Stimulated activated CD8-positive, alpha-beta memory T cell treated with anti-CD3 and anti-CD28 coated beads, Interleukin-7, amount 100 ng/mL, for 1 hour (primary cell): ENCODE measurements at places on chromosomes 12 and 14.
A peak's percentile ranks its signal among the peaks of the same experiment; 100 is the strongest.

DNA sequence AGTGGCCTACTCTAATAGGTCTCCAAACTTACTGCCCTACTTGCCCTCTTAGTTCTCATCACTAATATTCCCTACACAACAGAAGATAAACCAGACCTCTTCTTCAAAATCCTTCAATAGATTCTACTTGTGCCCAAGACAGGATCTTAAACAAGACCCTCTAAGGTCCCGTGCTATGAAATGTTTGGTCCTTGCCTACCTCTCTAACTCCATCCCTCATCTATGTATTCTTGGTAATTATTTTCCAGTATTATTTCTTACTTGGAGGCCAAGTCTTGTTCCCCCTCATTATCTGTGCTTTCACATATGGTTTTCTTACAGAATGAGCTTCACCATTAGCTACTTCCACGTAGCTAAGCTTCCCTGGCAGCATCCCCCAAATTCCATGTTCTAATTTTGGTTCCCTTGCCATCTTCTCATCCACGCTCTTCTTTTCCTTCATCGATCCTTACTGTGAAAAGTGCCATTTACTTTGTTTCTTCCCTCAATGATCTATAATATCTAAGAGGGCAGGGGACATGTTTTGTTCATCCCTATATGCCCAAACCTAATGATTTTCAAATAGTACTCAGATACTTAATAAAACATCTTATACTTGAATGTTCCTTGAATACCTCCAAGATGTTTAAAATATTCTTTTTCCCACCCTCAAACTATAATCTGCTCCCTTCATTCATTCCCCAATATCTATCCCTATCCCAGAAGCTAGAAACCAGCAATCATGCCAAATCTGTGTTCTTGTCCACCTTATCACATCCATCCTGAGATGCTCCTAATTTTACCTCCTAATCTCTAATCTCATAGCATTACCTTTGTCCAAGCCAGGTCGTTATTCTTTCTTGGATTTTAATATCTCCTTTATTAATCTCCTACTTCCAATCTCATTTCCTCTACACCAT, 10.1 kb downstream of the HNRNPC start:
- no peak for DNase-seq

- no peak for DNase-seq
These were observed 44.1 kb downstream of the ETV6 start for GRCh38 chr12:11693601-11694000.

DNA sequence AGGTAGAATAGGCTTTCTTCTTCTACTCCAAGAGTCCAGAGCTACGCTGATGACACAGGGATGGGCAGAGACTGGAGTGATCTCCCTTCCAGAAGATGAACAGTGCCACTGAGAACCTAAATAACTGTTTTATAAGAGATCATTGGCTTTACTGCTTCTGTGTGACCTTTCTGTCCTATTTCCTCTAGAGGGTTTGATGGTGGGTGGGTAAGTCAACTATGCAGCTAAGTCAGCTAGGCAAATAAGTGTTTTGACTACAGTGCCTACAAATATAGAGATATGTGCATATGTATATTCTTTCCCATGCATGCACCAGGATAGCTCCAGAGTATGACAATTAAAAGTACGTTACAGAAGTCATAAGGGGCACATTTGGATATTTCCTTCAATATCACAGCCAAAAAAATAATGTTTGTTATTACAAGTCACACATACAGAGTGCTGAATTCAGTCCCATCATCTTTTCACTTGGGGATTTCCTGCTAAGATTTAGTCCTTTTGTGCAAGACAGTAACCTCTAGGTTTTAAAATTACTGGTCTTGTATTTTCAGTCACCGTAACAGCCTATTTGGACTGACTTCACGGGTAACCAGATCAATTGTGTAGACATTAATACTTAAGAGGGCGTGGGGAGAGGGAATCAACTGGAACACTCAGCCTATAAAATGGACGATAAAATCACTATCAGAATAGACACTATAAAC, 412.6 kb upstream of the SOX5 start:
- no peak for DNase-seq

DNA sequence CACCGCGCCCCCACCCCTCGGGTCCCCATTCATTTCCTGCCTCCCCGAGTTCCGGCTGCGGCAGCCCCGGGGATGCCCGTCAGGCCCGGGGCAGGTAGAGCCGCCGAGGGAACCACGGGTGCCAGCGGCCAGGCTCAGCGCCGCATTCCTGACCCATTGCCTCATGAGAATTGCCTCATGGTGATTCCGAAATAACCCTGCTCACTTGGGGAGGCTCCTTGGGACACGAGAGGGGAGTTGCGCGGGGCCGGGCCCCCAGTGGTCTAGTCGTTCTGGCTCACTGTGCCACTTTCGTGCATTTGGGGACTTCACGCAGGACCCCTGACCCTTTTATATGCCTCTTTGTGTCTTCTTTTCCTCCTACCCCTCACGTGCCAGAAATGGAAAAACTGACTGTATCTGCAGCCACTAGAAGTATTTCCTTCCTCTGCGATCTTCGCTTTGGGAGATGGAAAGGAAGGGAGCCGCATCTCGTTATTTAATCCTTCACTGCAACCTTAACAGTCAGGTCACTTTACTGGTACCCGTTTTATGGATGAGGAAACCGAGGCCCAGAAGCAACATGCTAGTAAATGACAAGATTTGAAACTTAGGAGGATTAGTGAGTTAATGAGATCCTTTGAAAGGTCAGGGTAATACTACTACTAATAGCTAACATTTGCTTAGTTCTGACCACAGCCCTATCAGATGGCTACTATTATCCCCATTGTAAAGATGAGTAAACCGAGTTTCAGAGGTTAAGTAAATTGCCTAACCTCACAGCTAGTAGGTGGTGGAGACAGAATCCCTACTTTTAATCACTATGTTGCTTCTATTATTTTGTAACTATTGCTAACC, 768 bp downstream of the PTPN11 start:
- DNase-seq, result peak; percentile 2

- no peak for DNase-seq
These were observed 932.6 kb upstream of the TMEM132C start for GRCh38 chr12:127334365-127334764.

GRCh38 chr12:53252349-53252916, 15.7 kb upstream of the ESPL1 start:
- DNase-seq, result no peak

DNA sequence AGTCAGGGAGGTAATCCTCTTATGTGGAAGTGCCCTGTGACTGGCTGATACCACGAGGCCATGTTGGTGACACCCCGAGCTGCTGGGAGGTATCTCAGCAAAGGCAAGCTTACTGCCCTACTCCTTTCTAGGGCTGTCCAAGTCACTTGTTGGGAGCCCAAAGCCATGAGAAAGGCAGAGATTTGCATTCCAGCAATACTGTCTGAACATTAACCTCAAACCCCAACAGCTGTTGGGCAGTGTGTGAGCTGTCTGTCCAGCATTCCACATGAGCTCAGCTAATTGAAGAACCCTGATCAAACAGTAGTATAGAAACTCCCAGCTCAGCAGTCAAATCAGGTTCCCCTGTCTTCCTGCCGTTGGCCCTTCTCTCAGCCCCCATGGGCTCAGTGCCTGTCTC, 9.2 kb downstream of the ABHD4 start:
- DNase-seq, result no peak

DNA sequence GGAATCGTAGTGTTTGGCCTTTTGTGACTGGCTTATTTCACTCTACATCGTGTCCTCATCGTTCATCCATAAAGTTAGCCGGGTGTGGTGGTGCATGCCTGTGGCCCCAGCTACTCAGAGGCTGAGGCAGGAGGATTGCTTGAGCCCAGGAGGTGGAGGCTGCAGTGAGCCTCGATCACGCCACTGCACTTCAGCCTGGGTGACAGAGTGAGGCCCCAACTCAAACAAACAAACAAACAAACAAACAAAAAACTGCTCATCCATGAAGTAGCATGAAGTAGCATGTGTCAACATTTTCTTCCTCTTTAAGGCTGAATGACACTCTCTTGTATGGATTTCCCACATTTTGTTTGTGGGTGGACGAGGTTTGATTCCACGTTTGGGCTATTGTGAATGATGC, 44.0 kb upstream of the MEG3 start:
- DNase-seq, result no peak

GRCh38 chr12:94863321-94864035, 140.0 kb downstream of the NDUFA12 start:
- DNase-seq, result no peak

DNA sequence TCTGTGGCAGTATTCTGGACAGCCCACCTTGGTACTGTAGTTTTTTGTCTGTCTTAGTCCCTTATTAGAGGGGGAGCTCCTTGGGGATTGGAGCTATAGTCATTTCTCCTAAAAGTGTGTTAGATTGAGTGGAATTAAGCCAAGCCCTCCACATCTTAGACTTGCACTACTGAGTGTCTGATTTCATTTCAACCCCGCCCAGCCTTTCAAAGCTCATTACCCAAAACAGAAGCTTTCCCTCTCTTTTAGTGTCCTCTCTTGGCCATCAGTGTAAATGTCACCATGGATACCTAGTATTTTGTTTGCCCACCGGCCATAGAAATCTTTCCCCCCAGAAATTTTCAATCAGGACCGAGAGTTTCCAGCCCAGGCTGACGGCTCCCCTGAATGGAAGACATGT, 74.5 kb downstream of the LRRC74A start:
- no peak for DNase-seq

DNA sequence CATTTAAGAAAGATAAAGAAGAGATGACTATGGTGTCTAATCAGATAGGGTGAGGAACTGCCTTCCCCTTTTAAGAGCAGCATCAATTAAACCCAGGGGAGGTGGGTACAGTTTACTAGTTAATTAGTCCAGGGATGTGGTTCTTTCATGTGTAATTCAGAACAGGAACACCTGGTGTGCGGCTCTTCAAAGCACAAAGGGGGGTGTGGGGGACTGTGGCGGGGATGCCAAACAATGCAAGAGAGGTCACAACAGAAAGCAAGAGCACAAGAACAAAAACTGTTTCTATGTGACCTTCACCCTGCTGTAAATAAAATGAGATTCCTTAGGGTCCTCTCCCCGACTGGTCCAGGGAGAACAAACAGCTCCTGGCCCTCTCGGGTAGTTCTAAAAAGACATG, 183.9 kb upstream of the SOX5 start:
- DNase-seq, result no peak

- DNase-seq, result no peak
These were observed 54.9 kb upstream of the SCN8A start for GRCh38 chr12:51536159-51536558.

- DNase-seq, result no peak
These were observed 89.1 kb downstream of the BBS10 start for GRCh38 chr12:76259106-76259505.

DNA sequence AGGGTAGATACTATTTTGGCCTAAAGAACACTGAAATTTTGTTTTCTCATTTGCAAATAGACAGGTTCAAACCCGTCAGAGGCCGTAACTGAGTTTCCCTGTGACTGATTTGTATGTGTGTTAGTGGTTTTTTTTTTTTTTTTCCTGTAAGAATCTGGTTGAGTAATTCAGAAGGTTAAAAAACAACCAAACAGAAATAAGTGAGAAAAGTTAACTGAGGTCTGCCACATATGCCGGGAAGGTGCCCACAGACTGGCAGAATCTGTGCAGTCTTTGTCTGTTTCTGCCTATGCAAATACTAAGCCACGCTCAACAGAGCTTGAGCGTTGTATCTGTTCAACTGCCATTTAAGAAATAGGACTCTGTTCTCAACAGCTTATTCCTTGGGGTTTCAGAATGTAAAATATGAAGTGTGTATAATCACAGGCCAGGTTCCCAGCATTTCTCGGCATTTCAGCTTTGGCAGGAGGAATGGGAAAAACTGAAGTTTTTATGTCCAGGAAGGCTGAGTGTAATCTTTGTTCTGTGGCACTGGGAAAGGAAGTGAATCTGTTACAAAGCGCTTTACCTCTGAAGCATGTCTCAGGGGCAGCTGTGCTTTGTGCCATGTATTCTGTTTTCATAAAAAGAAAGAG, 181.9 kb downstream of the PRKCH start:
- DNase-seq, result peak; percentile 26

DNA sequence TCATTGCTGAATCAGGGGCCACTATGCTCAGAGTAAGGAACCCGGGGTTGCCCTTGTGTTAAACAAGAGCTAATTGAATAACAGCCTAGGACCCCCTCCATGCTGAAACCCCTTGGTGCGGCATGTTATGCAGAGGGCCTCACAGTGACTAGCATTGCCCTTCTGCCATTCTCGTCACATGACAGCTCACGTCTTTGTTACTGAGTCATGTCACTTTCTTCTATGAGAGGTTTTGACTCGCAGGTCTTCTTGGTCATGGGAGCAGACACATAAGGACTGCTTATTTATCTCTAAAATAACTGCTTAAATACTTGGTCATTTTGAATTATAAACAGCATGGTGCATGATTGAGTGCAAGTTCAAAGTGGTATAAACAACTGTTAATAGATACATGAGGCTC, 24.9 kb downstream of the TCTN1 start:
- no peak for DNase-seq

GRCh38 chr12:44357494-44357893, 518.6 kb downstream of the NELL2 start:
- no peak for DNase-seq

DNA sequence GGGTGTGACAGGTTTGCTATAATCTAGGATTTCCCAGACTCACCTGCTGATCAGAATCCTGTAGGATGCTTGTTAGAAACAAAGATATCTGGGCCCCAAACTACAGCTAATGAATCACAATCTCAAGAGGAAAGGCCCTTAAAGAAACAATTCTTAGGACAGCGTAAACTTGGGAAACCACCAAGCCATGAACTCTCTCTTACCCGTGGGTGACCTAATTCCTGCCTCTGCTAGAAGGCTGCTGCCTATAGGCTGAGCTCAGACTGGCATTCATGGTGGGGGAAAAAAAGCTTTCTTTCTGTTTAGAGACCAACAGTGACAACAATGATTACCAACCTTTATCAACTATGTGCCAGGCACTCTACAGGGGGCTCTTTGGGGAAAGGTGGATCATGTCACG, 213.9 kb upstream of the FKBP4 start:
- DNase-seq, result no peak

DNA sequence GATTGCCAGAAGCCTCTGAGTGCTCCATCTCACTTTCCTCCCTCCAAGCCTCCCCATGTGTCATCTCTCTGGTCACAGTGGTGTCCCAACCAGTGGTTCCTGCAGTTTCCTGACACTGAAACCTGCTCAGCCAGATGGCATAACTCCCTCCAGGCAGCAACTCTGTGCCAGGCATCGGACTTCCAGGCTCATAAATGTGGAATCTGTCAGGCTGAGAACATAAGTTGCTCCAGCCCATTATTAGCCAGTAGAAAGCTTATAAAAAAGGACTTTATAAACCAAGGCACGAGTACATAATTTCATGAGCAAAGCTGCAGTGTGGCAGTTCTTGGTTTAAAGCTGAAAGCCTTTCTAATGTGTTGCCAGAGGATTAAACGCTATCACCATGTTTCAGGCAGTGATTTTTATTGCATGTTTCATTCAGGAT, 194.3 kb downstream of the DACT1 start:
- DNase-seq, result no peak

DNA sequence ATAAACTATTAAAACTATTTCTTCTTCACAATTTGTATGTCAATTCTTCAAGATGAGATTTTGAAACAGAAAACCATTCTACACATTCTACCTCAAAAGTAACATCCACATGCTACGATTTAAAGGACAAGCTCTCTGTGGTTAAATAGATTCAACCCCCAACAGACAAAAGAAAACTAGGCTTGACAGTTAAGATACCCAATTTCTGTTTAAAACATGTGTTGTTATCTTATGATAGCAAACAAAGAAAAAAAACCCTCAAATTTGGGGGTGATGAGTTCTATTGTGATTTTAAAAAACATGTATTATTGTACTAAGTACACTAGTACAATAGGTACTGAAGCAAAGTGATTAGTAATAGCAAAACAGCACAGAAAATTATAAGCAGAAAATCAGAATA, 33.8 kb downstream of the ATF7 start:
- DNase-seq, result no peak

- no peak for DNase-seq
These were observed 62.3 kb downstream of the BEGAIN start for GRCh38 chr14:100524933-100525243.

- no peak for DNase-seq
These were observed 86.3 kb upstream of the PDZRN4 start for GRCh38 chr12:41101806-41102205.
